ENCODE measurements at places on chromosomes 2 and 18.

DNA sequence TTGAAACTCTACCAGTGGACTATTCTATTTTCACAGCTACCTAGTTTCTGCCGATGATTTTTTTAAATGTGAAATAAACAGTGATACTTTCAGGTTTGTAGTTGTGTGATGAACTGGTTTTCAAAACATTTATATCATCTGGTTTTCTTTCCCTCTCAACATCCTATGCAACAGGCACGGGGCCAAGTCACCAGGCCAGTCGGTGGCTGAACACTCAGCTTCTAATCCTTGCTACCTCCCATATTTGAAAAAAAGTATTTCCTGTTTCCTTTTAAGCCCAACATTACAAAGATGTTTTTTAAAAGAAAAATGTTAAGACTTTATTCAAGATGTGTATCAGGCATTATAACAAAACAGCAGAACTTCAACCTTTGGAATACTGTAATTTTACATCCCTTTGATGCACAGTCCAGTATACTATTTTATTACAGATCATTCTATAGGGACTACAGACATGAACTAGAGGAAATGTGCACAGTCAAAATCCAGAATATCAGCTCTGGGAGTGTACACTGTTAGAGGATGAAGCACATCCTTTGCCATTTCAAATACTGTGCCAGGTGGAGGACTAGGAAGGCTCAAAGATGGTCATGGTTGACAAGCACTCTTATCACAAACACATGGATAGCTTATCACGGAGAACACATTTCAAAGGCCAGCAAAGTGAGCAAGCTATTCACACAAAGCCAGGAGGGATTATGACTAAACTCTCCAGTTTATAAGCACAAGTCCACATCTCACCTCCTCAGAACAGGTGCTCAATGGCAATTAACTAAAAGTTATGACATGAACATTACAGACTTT lies 14.6 kb downstream of the MRPL35 start:
- no peak for DNase-seq

DNA sequence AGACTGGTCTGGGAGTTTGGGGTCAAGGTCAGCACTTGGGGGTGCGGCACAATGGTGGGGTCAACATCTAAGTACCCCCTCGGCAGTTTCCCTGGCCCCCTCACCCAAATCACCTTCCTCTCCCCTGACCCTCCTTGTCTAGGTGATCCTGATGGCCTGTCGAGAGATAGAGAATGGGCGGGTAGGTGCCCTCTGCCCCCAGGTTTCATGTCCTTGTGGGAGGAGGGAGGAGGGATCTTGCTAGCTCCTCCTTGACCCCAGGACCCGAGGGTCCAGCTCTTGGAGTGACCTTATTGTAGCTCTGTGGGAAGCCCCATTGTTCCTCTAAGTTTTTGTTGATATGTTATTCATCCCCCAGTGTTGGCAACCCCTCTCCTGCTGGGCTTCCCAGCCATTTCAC lies 3.6 kb downstream of the PTPN18 start:
- no peak for DNase-seq

GRCh38 chr2:187506416-187506815 lies 47.8 kb downstream of the TFPI start:
- no peak for DNase-seq

- DNase-seq: peak; percentile 92
These were observed 145.3 kb downstream of the C1D start for GRCh38 chr2:67917332-67918054.

DNA sequence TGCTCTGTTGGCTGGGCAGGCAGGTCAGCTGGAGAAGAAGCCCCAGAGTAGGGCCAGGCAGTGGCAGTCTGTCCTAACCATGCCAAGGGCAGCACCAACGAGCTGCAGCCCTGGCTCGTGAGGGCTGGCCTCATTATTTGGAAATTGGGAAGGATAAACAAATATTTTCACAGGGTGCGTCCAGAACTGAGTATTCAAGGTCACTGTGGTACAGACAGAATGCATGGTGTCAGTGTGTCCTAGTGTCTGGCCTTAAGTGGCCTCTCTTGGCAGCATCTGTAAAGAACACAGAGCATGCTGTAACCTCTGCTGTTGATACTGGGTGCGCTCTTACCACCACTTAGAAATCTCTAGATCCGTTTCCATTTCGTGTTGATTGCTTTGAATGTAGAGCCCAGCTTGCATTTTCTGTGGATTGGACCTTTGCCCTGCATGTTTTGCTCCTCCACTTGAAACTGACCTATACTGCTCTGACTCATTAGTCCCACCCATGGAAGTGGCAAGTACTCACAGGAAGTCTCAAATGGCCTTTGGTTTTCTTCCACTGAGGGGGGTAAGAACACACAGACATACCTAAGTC lies 88.2 kb downstream of the GREB1L start:
- peak; percentile 81 for DNase-seq

- DNase-seq: no peak
These were observed 9.8 kb upstream of the LRRFIP1 start for GRCh38 chr2:237617587-237617982.

DNA sequence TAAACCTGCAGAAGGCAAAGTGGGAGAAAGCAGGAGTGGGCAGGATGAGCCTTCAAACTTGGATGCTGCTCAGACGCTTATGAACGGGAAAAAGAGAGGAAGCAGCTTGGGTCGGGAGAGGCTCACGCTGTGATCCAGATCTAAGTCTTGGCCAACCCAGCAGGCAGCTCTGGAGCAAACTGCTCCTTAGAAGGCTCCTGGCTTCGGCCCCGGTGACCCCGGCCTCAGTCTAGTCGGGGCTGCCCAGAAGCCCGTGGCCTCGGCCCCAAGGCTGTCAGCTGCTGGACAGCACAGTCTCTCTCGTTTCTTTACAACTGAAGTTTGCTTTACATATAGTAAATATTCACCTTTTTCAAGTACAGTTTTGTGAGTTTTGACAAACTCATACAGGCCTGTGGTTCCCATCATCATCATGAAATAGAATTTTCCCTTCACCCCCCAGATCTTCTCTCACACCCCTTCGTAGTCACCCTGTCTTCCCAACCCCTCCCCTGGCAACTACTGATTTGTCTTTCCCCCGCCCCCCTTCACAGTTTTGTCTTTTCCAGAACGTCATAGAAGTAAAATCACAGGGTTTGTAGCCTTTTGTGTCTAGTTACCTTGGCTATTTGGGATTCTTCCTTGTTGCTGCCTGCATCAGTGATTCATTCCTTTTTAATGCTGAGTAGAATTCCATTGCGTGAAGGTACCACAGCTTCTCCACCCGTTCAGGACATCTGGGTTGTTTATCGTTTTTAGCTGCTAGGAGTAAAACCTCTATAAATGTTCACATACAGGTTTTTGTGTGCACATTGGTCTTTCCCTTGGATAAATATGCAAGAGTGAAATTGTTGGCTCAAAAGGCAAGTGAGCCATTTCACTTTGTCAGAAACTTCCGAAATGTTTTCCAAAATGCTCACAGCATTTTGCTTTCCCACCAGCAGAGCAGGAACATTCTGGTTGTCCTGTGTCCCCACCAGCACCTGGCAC lies 35.1 kb downstream of the MYO7B start:
- DNase-seq: peak; percentile 39

GRCh38 chr2:75495862-75496261 lies 64.9 kb downstream of the EVA1A start:
- no peak for DNase-seq

DNA sequence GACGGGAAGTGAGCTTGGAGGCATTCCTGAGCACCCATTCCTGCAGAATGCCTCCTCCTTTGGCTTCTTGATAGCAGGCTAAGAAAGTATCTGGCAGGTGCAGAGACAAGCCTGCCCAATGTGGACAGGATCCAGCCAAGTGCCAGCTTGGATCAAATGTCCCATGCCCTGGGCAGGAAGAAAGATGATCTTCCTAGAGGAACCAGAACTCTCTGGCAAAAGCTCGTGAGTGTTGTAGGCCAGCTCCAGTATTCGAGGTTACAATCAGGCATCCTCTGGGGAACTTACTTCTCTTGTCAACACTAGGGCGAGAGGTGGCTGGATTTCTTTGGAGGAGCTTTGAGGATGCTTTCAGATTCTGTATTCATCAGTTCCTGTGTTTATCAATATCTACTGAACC lies 29.9 kb upstream of the PDIA6 start:
- no peak for DNase-seq

GRCh38 chr18:43303376-43303775 lies 26.1 kb upstream of the SYT4 start:
- DNase-seq: no peak

- DNase-seq: no peak
These were observed 51.1 kb upstream of the FN1 start for GRCh38 chr2:215487002-215487372.

GRCh38 chr2:111204706-111205105 lies 84.0 kb downstream of the BCL2L11 start:
- no peak for DNase-seq

DNA sequence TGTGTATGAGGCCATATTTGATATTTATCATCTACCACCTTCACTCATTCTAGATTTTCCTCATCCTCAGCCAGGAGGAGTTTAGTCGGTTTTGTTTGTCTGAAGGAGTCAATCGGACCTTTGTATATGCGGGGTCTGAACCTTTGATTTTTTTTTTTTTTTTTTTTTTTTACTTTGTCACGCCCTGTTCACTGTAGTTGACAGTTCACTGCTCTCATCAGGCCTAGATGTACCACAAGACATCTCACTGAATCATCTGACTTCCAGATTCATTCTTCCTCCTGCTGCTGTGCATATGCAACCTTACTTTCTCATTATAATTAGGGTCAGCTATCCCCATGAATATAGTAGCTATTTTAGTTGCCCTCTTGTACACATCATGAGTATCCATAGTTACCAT lies 133.2 kb downstream of the ARHGAP15 start:
- DNase-seq: no peak

DNA sequence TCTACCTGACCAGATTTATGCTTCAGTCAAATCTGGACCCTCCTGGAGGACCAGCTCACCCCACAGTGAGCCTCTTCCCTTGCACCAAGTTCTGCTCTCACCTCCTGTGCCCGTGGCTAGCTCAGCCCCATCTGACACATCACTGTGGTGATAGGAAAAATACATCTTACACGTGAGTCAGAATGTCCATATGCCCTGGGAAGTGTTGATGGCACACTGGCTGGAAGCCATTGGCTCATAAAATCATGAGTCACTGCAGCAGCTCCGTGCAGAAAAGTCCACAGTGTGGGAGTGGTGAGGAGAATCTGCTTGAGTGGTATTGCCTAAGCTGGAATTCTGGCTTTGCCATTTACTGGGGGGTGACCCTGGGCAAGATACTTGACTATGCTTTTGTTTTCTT lies 42.6 kb upstream of the RAPGEF4 start:
- peak; percentile 95 for DNase-seq

DNA sequence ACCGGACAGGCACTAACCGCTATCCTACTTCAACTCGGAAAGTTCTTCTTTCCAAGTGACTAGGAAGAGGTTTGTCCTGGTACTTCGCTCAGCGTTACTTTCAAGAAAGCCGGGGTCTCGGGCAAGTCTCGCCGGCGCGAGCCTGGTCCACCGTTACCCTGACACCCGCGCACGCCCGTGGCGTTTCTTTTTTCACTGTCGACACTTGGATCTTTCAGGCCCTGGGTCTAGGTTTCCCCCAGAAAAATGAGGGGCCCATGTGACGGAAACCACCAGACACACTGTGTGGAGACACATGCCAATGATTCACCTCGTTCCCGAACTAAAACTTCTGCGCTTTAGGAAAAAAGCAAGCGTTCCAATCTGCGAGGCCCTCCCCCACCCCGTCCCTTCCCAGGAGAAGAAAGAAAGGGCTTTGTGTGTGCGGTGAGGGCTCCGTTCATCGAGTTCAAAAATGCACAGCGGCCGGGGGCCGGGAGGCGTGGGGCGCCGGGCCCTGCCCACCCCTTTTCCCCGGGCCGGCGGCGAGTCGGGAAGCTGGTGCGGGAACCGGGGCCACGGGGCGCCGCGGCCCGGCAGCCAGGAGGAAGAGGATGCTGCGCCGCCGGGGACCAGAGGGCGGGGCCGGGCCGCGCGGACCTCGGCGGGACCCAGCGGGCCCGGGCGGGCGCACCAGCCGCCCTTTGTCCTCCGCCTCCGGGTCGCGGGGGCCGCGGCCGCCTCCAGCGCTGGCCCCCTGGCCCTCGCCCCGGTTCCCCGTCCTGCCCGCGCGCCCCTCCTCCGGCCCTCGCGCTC lies 2.6 kb downstream of the ZNF521 start:
- peak; percentile 54 for DNase-seq

DNA sequence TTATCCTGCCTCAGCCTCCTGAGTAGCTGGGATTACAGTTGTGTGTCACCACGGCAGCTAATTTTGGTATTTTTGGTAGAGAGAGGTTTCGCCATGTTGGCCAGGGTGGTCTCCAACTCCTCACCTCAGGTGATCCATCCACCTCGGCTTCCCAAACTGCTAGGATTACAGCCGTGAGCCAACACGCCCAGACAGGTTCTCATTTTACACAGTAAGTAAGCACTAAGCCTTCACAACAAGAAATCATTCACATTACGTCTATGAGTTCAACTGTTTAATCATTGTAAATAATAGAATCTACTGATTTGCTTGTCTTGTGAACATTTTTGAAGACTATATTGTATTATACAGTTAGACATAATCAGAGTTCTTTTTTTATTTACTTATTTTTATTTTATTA lies 131.5 kb upstream of the LRATD1 start:
- DNase-seq: no peak

DNA sequence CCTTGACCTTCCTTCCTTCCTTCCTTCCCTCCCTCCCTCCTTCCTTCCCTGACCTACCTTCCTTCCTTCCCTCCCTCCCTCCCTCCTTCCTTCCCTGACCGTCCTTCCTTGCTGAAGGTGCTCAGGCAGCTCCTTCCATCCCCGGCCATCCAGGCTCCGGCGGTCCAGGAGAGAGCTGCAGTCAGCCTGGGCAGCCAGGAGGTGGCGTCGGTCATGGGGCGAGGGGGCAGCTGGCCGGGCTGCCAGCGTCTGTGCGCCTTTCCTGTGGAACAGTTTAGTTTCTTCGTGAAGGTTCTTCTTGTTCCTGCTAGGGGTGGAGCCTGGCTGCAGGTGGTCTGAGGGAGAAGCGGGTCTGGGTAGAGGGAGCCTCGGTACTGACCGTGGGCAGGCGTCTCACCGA lies 15.7 kb downstream of the GPR35 start:
- peak; percentile 74 for DNase-seq

DNA sequence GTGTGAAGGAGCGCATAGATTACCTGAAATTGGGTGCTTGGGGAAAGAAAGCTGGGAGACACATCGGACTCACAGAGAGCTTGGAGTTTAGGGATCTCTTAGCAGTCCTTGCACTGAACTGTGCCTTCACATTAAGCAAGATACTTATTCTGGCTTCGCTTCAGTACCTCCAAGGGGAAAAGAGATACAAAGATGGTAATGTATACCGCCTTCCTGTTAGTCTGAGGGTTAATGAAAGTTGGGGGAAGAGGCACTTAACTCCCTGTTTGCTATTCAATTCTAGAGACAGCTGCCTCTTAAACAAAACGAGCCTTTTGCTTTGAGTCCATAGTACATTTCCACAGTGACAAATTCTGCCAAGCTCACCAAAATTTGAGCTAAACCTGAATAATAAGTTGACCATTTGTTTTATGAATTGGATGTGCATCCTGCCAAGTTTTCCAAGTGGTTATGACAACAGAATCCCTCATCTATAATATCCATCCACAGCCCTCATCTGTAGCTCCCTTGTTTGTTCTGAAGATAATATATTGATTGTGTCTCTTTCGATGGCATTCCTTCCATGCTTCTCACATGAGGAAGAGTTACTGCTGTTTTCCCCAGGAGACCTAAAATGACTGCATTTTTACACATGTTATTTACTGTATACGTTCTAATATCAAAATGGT lies 287.1 kb upstream of the ATP5MC3 start:
- no peak for DNase-seq

GRCh38 chr18:74533666-74534065 lies 634 bp upstream of the CNDP1 start:
- no peak for DNase-seq

Measured in AG08395 (cell line).